ENCODE measurements at places on chromosomes 2 and 18. TPM values are rescaled to one million over a fixed set of nuclear protein-coding genes. Genes with fewer than 3 reads are reported as not detected.
A peak's percentile ranks its signal among the peaks of the same experiment; 100 is the strongest.

Gene INO80B
- total RNA-seq = 26.6 TPM

Gene EFEMP1
- total RNA-seq = 44.5 TPM

Gene KCNIP3
- 2.3 TPM for total RNA-seq

Gene SLC14A1
- total RNA-seq = 0.24 TPM

Gene CXCR4
- not detected for total RNA-seq

Gene MYO1B
- total RNA-seq = 248 TPM

Gene ST8SIA5
- total RNA-seq = not detected

Gene FHOD3
- 32.8 TPM for total RNA-seq

Gene PAX3
- total RNA-seq = 13.6 TPM

Gene LIMS3
- total RNA-seq = 0.25 TPM

Gene TLK1
- total RNA-seq = 50.9 TPM

Gene CLEC4F
- not detected for total RNA-seq

Gene MEP1B
- not detected for total RNA-seq

Gene FOXD4L1
- 0.17 TPM for total RNA-seq

GRCh38 chr2:241279413-241279812 lies 36.1 kb downstream of the HDLBP start:
- no peak for DNase-seq

- DNase-seq = no peak
These were observed 136.3 kb downstream of the TMEM17 start for GRCh38 chr2:62369541-62370202.

DNA sequence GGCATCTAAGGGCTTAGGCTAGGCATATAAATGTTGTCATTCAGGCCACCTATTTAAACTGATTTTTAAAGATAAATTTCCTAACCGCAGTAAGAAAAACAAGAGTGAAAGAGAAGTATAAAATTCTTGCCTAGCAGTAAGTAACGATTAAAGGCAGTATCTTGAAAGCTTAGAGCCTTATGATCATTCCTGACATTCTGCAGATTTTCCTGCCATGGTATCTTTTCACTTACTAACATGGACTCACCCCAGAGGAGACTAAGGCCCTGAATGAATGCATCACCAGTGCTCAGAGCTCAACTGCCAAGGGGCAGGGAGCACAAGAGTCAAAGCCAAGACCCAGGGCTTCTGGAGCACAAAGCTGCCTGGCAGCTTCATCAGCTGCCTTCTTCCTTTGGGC lies 133.1 kb downstream of the GCA start:
- DNase-seq = no peak

- no peak for DNase-seq
These were observed 3.3 kb upstream of the POU3F3 start for GRCh38 chr2:104850361-104851290.

- DNase-seq = no peak
These were observed 39.3 kb downstream of the RAB10 start for GRCh38 chr2:26072925-26073768.

DNA sequence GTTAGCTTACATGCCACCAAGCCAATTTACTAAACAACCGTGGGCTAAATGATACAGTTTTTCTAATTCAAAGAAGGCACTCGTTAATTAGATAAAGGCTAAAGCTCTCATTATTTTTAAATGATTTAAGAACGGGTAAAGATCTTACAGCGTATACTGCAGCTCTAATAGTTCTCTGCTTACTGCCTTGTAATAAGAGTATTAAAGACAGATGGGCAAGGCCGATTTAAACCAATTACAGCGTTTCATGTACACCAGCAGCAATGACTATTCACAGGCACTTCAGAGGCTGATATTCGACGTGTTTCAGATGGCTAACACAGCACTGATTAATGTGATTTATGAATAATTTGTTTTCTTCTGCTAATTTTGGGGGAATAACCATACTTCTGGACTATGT lies 259.3 kb downstream of the ZNF407 start:
- no peak for DNase-seq

GRCh38 chr2:64847930-64848329 lies 141.3 kb upstream of the SLC1A4 start:
- DNase-seq = no peak

DNA sequence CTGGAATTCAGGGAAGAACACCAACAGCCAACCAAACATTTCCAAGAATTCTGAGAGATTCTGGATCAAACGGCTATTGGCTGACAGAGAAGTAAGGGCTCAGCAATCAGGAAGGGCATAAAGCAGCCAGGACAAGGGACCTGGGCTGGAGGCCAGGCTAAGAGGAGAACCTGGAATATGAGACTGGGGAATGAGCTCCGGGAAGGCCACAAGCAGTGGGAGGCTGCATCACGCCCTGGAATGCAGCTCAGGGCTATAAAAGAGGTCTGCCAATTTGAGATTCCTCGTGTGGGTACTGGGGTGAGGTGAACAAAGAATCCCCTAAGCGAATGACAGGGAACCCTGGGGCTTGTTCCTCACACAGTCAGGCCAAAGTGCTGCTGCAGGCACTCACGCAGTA lies 60.4 kb downstream of the ANO7 start:
- DNase-seq = no peak

- no peak for DNase-seq
These were observed 13.0 kb downstream of the IL18R1 start for GRCh38 chr2:102368461-102369109.

DNA sequence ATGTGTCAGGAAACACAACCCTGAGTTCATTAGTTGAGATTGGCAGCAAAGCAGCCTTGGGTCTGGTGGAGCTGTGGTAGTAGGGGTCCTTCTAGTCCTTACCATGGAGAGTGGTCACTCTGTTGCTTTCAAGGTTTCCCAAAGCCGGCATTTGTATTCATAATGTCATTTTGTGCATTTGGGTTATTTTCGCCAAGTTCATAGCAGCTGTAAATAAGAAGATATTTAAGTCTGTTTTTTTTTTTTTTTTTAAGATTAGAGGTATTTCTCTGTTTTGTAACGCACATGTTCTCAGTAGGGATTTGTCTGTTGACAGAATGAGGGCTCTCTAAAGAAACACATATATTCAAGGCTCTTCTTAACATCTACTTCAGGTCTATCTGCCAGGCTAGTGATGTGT lies 114.1 kb downstream of the PRPF40A start:
- DNase-seq = no peak

GRCh38 chr2:236601316-236602202 lies 31.9 kb downstream of the ACKR3 start:
- no peak for DNase-seq

- peak; percentile 46 for DNase-seq
These were observed 3.7 kb downstream of the MYL12B start for GRCh38 chr18:3265564-3266033.

DNA sequence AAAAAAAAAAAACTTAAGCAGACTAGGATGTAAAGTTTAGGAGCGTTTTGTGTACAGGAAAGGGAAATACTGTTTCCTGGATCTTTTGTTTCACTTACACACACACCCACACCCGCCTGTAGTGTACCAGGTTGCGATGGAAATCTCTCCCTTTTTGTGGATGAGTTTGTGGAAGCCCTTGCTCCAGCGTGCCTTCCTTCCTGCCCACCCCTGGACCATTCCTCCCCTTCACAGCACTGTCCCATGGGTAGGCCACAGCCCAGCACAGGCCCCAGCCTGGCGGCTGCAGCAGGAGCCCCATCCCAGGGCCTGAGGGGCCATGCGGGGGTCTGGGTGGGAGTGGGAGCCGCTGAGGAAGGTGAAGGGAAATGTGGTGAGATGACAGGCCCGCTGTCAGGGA lies 15.1 kb downstream of the MALL start:
- DNase-seq = no peak

DNA sequence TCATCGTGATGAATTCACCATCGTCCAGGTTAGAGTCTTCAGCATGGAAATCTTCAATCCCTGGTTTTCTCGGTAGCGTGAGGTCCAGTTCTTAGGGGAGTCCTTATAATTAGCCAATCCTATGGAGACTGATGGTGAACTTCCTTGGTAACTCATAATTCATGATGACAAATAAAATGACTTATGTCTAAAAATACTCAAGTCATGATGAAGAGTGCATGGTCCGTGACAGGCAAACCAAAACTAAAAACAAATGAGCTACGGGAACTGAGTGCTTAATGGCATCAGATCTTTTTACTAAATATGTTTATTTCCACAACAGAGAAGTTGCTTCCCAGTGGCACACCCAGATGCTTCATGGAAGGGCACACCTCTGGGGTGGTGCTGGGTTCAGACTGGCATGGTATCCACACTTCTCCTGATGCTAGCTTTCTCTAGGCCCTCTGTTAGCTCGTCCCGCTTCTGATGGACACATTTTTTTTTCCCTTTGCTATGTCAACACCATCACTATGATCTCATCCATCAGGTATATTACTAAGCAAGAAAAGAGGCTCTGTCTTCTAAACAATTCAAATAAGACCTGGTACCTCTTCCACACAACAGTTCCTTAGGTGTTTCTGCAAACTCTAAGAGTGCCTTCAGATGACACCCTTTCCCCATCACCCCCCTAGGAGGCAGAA lies 92.8 kb upstream of the NEDD4L start:
- DNase-seq = no peak

- no peak for DNase-seq
These were observed 220.4 kb downstream of the ZNF516 start for GRCh38 chr18:76274468-76275289.

GRCh38 chr18:71443706-71444480 lies 1100.2 kb downstream of the CBLN2 start:
- DNase-seq = no peak

DNA sequence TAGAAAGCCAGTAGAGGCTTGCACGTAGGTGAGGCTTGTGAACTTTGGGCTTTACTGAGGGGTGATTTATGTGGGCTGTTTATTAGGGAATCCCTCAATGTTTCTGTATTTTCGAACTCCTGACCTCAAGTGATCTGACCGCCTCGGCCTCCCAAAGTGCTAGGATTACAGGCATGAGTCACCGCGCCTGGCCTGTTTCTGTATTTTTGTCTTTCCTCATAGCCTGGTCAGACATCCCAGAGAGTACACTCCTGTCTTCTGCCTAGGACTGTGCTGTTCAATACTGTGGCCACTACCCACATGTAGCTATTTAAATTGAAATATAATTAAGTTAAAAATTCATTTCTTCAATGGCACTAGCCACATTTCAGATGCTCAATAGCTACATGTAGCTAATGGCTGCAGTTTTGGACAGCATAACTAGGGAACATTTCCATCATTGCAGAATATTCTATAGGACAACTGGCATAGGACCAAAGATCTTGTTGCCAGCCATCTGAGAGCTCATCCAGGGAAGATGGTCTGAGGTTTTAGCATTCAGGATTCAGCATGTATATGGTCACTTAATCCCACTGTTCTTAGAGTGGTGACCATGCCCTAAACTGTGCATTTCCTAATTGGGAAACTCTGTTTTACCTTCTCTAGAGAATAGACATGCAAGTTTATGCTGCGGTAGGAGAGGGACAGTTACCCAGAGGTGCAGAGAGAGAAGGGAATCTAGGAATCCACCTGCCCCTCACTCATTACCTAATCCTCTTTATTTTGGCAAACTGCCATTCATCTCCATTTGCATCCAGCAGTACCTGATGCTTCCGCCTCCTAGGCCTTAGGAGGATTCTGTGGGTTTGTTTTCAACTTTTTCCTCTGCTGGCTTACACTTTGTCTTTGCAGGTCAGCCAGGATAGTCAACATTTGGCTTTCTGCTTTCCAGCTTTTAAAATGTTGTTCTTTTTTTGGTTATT lies 64.4 kb downstream of the LCLAT1 start:
- peak; percentile 53 for DNase-seq

- no peak for DNase-seq
These were observed 66.3 kb upstream of the GATA6 start for GRCh38 chr18:22102953-22103646.

DNA sequence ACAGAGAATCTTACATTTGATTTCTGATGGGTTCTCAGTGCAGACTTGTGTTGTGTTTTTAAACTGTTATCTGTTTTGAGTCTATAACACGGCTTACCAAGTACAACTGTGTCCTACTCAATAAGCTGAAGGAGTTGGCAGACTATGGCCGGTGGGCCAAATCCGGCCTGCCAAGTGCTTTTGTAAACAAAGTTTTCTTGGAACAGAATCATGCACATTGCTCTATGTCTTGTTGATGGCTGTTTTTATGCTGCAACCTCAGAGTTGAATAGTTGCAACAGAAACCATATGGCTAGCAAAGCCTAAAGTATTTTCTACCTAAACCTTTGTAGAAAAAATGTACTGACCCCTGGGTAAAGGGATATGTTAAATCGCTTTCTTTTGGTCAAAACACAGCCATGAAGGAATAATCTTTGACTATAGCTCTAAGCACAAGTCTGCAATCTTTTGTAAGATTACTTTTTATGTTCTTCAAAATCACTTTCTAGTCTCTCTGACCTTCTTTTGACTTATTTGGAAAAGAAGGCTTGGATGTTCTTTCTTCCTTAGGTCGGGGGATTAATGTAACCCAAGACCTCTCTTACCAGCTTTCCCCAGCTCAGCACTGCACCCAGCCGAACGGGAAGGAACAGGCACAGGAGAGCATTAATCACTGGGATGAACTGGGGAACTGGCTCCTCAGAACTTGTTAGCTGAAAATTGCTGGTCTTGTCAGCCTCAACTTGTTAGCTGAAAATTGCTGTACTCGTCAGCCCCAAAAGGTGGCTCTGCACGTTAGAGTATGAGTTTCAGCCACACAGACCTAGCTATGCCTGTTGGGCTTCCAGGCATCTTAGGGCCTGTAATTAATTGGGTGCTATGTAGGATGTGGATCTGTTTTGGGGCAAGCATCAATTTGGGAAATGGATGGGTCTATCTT lies 75.4 kb downstream of the CD8B2 start:
- no peak for DNase-seq

DNA sequence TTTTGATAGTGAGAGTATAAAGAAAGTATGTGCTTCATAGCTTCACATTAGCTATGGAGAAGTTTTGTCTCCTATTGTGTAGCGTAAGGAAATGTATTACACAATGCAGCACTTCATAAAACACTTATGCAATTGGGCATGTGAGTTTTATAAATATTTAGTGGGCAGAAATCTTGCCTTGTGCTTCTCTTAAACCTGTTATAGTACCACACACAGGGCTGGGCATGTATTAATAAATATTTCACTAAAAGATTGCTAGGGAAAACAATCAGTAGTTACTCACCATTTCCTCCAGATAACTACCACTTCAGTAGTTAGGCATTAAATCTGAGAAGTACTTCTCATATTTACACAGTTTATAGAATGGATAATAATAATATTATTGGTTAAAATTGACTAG lies 1080.8 kb upstream of the PIK3C3 start:
- DNase-seq = no peak

- no peak for DNase-seq
These were observed 2.2 kb downstream of the PSD4 start for GRCh38 chr2:113175736-113176695.

- no peak for DNase-seq
These were observed 548.8 kb upstream of the NRP2 start for GRCh38 chr2:205133544-205133943.

- no peak for DNase-seq
These were observed 1.2 kb downstream of the TGOLN2 start for GRCh38 chr2:85326406-85327159.

DNA sequence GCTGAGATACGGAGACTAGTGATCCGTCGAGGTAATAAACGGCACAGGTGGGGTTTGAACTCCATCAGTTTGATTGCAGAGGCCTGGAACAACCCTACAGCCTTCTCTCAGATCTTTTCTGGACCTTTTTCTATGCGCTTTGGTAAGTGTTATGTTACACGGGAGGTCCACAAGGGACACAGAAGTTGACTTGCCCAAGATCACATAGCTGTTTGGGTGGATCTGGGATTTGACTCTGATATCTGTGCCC lies 1.1 kb upstream of the DNPEP start:
- DNase-seq = no peak

- DNase-seq = no peak
These were observed 510.4 kb upstream of the CNTNAP5 start for GRCh38 chr2:123514613-123515207.

GRCh38 chr18:12005538-12006487 lies 24.5 kb downstream of the IMPA2 start:
- DNase-seq = no peak

- no peak for DNase-seq
These were observed 684.6 kb downstream of the TRIB2 start for GRCh38 chr2:13401312-13401711.
